ENCODE measurements at places on chromosomes 5 and 9.

GRCh38 chr9:109017493-109017892, 4.2 kb upstream of the CTNNAL1 start:
- no peak for DNase-seq

DNA sequence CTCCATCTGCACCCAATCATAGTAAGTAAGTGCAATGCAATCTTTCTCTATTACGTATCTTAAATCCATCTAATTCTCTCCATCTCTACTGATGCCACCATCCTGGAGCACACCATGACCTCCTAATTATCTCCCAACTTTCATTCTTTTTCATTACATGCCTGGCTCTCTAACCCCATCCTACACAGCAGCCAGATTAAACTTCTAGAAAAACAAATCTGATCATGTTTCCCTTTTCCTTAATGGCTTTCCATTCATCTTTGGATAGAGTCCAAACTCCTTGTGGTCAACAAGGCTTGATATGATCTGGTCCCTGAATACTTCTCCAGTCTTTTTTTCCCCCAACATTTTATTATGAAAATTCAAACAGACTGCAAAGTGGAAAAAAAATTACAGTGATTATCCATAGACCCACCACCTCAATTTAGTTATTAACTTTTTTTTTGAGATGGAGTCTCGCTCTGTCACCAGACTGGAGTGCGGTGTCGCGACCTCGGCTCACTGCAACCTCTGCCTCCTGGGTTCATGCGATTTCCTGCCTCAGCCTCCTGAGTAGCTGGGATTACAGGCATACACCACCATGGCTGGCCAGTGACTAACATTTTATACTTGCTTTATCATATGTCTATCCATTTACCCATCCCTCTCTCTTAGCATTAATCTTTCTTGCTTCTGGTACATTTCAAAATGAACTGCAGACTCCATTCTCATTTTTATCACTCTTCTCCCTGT, 5.2 kb downstream of the PPP2R2B start:
- DNase-seq: no peak

DNA sequence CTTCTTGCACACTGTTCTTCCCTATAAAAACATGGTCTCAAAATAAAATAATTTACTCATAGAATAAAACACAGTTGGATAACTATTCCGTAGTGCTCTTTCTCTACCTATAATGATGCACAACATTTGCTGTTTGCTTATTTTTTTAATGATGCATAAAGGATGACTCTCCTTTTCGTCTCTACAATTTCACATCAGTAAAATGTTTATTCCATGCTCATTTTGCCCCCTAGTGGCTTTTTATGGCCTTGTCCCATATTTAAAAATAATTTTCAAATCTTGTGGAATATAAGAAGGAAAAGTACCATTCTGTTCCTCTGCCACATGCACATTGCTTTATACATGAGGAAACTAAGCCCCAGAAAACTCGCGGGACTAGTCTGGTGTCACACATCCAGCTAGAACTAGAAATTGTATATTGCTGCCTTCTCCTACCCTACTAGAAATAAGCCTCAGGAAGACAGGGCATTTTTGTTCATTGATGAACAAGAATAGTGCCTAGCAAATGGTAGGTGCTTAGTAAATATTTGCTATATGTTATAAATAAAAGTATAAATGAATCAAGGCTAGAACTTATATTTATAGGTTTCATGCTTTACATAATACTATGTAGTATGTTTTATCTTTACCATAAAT, 12.7 kb downstream of the KCTD16 start:
- no peak for DNase-seq

DNA sequence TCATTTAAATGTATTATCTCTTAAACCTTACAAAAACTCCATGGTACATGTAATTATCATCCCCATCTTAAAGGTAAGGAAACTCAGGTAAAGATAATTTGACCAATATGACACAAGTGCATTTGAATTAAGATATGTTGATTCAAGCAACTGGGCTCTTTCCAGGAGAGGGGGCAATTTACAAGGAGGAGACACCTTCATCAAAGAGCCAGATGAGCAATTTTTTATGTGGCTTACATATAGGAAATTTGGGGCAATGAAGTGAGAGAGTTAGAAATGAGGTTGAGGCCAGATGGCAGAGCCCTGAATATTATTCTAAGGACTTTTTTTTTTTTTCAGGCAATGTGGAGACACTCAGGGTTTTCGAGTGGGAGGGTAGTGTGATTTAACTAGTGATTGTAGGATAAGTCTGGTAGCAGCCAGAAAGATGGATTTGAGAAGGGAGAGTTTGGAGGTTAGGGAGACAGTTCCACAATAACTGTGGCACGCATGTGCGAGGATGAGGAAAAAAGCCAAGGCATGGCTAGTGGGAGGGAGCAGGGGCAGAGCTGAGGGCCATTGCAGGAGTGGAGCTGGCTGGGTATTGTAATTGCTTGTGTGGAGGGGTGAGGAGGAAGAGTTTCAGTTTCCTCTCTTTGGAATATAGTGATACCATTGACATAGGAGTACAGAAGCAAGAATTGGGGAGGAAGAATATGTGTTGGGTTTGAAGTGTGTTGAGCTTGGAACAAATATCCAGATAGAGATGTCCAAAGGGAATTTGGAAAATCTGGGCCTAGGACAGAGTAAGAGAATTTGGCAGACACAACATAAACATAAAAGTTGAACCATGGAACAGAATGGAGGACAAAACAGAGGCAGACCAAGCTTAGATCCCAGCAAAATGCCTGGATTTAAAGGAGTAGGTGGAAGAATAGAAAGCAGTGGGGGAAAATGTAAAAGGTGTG, 72.0 kb downstream of the ACTBL2 start:
- DNase-seq: no peak

DNA sequence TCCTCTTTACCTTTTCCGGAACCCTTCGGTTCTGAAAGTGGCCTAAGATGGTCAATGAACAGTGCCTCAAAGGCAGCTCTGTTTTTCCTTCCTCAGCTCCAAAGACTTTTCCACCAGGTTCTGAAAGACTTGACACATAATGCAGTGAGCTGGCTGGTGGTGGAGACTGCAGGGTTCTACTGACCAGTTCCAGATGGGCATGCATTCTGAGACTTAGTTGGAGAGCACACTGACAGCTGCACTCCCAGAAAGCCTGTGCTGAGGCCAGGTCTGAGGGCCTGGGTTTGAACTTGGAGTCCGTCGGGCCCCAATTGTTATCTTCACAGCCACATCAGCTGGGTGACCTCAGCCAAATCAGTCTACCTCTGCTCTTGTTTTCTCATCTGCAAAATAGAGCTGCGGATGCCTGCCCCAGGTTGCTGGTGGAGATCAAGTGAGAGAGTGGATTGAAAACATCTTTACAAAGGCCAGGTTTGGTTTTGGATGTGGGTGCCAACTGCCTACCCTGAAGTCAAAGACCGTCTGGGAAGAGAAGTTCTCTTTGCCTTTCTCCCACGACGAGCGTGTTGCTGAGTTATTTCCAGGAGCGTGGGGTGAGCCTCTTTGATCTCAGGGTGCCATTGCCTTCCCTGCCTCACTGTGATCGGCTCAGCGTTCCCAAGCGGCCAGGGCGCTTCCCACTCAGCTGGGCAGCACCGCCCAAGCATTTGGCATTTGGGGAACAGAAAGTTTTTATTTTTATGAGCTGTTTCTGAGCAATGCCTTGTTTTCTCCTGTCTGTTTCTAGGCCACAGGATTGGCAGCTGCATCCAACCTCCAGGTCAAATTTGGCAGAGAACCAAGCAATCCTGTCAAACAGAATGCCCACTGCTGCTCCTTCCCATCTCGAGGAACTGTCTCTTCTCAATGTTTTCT, 54.9 kb downstream of the RAD23B start:
- DNase-seq: no peak

GRCh38 chr9:31847963-31848362, 536.5 kb upstream of the ACO1 start:
- no peak for DNase-seq

- no peak for DNase-seq
Measured at GRCh38 chr9:128556276-128556675, 3.9 kb downstream of the SPTAN1 start.

All from ecto neural progenitor cell (in vitro differentiated cells).